ENCODE measurements at places on chromosomes 3 and 15. TPM values are rescaled to one million over a fixed set of nuclear protein-coding genes. Genes with fewer than 3 reads are reported as not detected.

The ARHGAP31 gene
- total RNA-seq, result 3.6 TPM

The CYFIP1 gene
- 47.3 TPM for total RNA-seq

The IL17RE gene
- total RNA-seq, result 2.1 TPM

The ZDHHC23 gene
- total RNA-seq, result 16.2 TPM

The GPR27 gene
- 0.65 TPM for total RNA-seq

The NMNAT3 gene
- total RNA-seq, result 3.5 TPM

The EDEM1 gene
- total RNA-seq, result 22.0 TPM

The SAMD7 gene
- total RNA-seq, result not detected

The MED12L gene
- 0.59 TPM for total RNA-seq

DNA sequence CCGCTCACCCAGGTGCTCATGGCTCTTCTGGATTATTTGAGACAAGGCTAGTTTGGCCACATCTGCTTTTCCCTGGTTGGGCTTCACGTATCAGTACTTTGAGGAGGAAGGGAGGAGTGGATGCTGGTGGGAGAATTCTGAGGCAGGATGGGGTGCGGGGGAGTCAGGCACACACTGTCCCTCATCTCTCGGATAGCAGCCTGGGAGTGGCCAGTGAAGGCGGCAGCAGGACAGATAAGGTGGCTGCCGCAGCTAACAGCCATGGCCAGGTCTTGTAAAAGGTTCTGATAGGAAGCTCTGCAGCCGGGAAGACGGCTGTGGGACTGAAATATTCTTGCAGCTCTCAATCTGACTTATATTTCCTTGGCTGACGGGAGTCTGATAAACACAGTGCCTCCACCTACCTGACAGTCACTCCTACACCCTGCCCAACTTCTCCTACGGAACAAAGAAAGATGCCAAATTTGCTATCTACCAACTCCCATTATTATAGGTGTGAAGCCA, 87.3 kb downstream of the MESD start:
- DNase-seq, result no peak

DNA sequence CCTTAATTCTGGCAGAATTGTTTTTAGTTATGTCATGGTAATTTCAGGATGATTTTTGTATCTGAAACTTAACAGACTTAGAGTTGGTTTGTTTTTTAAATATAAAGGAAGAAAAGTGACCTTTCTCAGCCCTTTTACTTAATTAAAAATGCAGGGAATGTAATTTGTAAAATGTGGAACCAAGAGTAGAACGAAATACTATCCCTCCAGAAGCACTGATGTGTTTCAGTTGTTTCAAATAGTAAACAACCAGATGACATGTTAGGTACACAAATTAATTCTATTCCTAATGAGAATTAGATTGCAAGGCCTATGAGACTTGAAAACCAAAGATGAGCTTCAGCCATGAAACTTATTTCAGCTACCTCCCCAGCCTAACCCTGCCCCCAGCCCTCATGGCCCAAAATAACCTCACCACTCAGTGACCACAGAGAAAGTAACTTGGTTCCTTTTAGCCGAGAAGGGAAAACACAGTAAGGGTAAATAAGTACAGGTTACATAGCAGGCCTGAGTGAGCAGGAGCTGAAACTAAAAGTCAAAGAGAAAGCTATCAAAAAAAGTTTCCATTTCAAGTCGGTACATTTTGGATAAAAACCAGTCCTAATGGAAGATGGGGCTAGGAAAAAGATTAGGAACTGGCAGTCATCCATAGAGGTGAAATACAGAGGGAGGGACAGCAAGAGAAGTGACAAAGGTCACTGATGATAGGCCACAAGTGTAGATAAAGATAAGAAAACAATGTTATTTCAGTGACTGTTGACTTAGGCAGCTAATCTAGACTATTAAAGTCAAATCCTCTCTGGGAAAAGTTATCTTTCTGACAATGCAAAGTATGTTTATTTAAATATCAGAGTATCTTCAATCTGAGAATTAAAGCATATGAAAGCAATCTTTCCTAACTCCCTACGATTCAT, 23.2 kb downstream of the SENP8 start:
- DNase-seq, result no peak

GRCh38 chr3:70882104-70882503, 569.7 kb upstream of the MDFIC2 start:
- DNase-seq, result no peak

GRCh38 chr3:184371570-184372018, 6.4 kb downstream of the THPO start:
- DNase-seq, result peak; percentile 66

DNA sequence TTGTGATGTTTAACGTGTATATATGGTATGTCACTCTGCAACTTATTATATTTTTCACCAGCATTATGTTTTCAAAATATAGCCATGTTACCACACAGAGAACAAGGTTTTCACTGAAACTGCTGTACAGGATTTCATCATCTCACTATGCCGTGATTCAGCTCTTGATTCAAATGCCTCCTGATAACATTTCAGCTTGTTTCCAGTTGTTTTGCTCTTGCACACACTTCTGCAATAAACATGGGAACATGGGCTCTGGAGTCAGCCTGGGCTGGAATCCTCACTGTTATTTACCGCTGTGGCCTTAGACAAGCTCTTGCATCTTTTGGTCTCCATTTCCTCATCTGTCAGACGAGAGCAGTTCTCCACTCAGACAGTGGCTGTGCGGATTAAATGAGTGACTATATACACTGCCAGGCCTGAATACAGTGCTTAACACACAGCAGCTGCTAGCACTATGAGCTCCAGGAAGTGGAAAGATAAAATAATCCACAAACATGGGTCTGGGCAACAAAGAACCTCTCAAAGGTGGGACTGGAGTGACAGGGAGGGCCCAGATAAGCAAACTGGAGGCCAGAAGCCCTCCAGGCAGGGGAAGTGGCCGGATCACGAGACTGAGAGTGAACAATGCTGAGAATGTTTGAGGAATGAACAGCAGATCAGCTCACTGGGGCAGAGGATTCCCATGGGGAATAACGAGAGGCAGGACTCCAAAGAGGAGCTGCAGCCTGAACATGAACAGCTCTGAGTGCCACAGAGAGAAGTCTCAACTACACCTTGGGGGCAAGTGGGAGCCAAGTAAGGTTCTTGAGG, 17.7 kb downstream of the NTRK3 start:
- no peak for DNase-seq

DNA sequence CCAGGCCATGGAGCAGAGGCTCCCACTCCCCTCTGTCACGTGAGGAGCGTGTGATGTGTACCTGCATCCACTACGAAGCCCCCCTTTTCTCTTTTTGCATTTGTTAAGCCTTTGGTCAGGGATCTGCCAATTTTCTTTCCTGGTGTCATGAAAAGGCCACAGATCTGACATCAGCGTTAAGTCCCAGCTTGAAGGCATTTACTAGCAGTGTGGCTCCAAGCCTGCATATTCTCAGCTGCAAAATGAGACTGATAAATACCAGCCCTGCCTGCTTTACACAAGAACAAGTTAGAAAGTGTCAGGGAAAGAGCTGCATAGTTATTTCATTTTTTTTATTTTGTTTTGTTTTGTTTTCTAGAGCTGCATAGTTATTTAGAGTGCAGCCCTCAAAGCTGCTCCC, 2.3 kb upstream of the ANKRD63 start:
- DNase-seq, result no peak

DNA sequence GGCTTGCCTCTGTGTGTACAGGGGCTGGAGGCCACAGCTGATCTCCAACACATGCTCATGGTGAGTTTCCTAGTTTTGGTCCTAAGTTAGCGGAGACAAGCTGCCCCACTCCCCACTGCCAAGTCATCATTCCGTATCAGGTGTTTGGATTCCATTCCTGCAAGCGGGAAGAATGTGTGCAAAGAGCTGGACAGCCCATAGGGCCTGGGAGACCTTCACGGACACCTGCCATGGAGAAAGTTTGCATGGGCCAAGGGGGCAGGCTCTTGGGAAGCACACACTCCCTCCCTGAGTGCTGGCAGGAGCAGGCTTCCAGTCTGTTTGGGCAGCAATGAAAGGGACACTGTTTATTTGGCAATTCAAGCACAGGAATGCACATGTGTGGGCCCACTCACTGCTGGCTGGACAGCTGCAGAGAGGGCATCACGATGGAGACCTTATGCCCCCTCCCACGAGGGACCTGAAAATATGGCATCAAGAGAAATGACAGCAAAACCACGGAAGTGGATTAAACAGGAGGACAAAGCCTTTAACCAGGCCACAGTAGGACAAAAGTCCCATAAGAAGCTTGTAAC, 149.7 kb downstream of the KLF13 start:
- DNase-seq, result peak; percentile 13

DNA sequence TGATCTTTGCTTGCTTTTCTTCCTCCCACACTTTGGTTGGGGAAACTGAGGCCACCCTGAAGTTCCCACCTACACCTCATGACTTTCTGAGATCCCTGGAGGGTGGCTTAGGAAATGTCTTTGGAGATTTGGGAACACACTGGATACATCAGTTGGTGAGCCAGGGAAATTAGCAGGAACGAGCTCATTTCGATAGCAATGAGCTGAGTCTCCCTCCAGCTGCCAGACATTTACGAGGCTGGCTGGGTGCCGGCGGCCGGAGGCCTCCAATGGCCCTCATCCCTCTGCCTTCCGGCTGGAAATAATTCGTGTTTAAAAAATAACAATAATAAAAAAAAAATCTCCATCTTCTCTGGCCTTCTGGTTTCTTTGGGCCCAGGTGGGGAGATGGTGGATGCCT, 38.8 kb downstream of the SMAD6 start:
- no peak for DNase-seq

- DNase-seq, result no peak
Measured at GRCh38 chr15:57550640-57551039, 41.1 kb upstream of the MYZAP start.

GRCh38 chr15:58146749-58147148, 8.6 kb downstream of the AQP9 start:
- DNase-seq, result no peak

GRCh38 chr3:11807686-11808085, 39.0 kb downstream of the TAMM41 start:
- DNase-seq, result no peak

DNA sequence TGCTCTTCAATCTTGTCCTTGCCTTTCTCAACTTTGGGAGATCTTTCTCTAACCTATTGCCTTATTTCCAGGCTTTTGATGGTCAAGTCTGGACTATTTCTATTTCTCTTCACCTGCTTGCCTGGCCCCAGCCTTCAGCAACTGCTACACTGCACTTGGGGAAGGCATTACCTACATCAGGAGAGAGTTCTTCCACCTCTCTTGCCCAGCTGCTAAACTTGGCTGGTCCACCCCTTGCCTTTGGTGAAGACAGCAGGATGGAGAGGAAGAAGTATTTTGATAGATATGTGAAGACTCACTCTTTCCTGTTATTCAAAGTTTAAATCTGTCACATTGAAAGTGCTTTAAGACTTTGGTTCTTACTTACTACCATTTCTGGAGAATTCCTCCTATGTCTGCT, 574.8 kb downstream of the ZPLD1 start:
- DNase-seq, result no peak

DNA sequence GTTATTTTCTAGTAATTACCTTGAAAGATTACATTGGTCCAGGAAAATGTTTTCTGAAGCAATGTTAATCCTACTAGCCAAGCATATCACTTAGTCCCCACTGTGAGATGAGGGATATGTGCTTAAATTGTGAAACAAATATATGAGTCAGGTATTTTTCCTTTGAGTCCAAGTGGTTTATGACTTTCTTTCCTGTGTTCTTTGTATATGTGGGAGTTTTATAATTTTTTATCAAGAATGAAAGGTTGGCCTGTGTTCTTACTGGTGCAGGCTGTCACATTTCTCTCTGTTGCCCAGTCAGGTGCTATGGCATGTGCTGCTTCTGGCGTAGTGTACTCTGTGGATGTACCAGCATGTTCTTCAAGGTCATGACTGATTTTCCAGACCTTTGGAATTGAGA, 147.4 kb downstream of the CMSS1 start:
- DNase-seq, result no peak

- no peak for DNase-seq
Measured at GRCh38 chr3:24060055-24060454, 115.0 kb downstream of the NR1D2 start.

DNA sequence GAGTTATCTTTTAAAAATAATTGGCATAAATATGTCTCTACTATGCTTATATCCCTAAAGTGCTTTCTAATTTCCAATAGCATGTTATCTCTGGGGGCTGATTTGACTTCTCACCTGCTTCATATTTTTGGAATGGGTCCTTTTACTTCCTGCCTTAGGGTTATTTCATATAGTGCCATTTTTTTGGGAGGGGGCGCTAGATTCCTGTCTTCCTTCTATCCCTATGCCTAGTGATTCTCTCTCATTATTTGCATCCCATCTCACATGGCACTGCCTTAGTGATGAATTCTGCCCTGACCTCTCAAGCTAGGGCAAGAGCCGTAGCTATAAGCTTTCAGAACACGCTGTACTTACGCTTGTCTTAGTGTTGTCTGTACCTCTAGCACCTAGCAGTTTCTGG, 150.3 kb upstream of the SLITRK3 start:
- DNase-seq, result no peak

- DNase-seq, result peak; percentile 83
Measured at GRCh38 chr15:42207674-42208579, at the start of gene VPS39. TSS of gene VPS39 (minus strand) at chr15:42208304. CDS start at chr15:42208153, 151 bp downstream.

DNA sequence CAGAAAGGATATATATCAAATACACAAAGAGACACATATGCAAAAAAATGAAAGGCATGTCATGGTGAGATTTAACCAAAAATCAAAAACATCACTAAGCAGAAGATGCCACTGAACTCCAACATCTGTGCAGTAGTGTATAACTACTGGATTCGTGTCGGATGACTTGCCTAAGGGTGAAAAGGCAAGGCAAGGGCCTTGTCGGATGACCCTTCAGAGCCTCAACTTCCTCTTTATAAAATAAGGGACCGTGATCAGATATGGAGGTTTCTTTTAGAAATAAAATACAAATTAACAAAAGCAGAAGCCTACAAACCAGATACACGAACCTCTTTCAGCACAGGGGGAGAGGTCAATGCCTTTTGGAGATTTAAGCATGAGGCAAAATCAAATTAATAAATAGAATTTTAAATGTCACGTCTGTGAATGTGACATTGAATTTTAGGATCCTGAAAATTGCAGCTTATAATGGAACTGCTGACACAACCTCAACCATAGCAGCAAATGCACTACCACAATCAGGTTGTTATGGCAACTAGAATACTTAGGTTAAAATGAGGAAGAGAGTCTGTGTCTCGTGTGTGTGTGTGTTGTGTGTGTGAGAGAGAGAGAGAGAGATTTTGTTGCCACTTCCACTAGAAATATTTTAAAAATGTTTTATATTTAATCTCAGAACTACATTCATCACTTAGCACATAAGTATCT, 8.3 kb upstream of the CHRM5 start:
- no peak for DNase-seq

DNA sequence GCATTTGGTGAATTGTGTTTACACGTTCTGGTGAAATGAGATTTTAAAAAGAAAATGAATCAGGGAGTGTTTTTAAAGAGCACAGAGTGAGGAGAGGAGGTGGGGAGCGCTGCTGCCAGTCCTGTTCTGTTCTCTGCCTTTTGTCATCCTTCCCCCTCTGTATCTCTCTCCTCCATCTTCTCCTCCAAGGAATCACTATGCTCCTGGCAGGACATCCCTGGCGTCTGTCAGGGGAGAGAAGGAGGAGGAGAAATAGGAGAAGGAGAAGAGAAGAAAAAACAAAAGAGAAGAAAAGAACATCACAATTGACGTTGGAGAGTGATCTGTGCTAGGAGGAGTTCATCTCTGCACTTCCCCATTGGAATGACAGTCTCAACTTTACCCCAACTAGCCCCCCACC, 627.6 kb upstream of the TBL1XR1 start:
- DNase-seq, result no peak

Data from liver (tissue), 10 donors.